Stimulated activated CD4-positive, alpha-beta T cell treated with anti-CD3 and anti-CD28 coated beads, Interleukin-4, amount 100 ng/mL, for 1 hour (primary cell): ENCODE measurements at places on chromosomes 2 and 18.

- no peak for DNase-seq
Observed at GRCh38 chr2:18833941-18834340, 244.6 kb upstream of the NT5C1B start.

DNA sequence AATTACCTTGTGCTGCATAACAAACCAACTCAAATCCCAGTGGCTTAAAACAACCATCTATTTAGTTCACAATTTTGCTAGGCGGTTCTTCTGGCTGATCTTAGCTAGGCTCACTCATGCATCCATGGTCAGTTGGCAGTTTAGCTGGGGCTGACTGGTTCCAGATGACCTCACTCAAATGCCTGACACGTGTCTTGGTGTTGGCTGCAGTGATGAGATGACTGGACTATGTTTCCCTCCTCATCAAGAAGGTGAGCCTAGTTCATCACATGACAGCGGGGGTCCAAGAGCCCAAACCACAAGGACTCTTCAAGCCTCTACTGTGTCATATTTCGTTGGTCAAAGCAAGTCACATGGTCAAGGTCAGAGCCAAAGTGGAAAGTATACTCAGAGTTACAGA lies 42.7 kb upstream of the ACTR3 start:
- DNase-seq: no peak

- no peak for DNase-seq
Observed at GRCh38 chr2:88250404-88250803, 80.3 kb downstream of the THNSL2 start.

GRCh38 chr18:45654677-45655076 lies 39.4 kb downstream of the SLC14A2 start:
- DNase-seq: no peak

DNA sequence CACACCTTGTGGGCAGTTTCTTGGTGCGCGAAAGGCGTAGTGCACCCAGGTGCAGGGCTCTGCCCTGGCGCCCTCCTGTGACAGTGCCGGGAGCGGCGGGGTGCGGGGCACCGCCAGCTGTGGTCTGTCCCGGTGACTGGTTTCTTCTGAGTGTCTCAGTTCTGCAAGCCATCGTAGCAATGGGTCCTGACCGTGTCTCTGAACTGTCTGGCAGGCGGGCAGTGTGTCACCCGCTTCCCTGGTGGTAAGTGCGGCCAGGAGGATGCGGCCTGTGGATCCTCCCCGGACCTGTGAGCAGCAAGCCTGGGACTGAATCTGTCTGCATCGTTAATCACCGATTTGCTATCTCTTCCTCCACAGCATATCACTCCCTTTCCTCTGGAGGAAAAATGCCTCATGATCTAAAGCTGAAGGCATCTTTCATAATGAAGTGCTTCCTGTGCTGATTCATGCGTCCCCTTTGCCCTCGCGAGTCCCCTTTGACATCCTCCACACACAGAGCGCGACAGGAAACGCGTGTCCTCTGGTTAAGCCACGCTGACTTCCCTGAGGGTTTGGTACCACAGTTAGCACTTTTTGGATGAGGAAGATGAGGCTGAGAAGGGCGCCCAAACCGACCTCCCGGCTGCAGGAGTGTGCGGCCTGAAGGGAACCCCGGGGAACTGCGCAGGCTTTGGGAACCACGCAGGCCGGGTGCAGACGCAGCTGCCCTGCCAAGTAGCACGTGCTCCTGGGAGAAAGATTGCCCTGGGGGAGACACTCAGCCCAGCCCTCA lies 416.0 kb upstream of the HS6ST1 start:
- no peak for DNase-seq

DNA sequence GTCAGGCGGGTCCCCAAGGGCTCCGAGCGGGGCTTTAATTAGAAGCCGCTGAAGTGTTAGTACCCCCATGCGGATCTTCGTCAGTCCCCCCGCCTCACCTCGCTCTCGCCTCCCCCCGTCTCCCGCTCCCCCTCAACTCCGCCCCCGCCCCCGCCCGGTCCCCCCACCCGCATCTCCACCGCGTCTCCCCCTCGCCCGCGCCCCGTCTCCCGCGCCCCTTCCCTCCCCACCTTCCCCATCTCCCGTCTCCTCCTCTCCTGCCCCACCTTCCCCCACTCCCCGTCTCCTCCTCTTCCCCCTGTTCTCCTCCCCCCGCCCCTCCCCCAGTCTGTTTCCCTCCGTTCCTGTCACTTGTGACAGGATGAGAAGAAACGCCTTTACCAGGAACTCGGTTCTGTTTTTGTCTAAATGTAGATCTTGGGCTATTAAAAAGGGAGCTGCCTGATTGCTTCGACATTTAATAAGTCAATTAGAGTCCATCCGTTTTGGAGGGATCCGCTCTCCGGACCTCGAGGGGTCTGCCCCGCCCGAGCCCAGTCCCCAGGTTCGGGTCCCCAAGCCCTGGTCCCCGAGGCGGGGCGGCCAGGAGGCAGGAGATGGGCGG lies 969 bp upstream of the ALKAL2 start:
- DNase-seq: no peak

GRCh38 chr2:178333851-178334250 lies 117.1 kb downstream of the PRKRA start:
- no peak for DNase-seq
